WERI-Rb-1 (cell line): ENCODE measurements at places on chromosomes 1 and 21.

GRCh38 chr1:85330711-85331290 is 54.4 kb upstream of the BCL10 start:
- no peak for DNase-seq

GRCh38 chr1:103211073-103211472 is 102.8 kb upstream of the COL11A1 start:
- no peak for DNase-seq

GRCh38 chr1:86389307-86389706 is 6.8 kb downstream of the ODF2L start:
- DNase-seq = no peak

- DNase-seq = no peak
Measured at GRCh38 chr1:32388641-32389040, 5.6 kb downstream of the BSDC1 start.

DNA sequence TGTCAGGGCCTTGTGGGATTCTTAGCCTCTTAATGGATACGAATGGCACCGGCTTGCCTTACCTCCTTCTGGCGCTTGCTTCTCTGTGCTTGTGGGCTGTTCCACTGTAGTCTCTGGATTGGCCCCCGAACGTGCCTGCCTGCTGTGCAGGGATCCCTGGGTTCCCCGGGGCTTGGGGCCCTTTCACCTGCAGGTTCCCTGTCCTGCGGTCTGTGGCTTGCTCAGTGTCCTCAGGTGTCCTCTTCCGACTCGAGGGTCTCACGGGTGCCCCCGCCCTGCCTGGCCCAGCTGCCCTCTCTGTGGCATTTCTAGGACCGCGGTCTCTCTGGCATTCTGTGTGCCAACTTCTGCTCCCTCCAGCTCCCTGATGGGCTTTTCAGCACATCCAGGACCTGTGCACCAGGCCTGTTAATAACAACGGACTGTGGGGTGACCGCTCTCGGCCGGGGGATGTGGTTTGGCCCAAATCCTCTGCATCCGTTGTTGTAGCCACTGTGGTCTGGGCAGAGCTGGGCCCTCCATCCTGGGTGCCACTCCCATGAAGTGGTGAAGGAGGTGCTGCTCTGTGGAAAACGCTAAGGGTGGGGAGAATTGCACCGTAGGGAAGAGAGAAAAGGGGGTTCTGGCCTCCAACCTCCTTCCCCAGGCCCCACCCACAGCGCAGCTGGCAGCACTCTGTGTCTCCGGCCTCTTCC is 12.4 kb downstream of the COL18A1 start:
- no peak for DNase-seq

GRCh38 chr1:203645996-203646395 is 19.4 kb downstream of the ATP2B4 start:
- no peak for DNase-seq

DNA sequence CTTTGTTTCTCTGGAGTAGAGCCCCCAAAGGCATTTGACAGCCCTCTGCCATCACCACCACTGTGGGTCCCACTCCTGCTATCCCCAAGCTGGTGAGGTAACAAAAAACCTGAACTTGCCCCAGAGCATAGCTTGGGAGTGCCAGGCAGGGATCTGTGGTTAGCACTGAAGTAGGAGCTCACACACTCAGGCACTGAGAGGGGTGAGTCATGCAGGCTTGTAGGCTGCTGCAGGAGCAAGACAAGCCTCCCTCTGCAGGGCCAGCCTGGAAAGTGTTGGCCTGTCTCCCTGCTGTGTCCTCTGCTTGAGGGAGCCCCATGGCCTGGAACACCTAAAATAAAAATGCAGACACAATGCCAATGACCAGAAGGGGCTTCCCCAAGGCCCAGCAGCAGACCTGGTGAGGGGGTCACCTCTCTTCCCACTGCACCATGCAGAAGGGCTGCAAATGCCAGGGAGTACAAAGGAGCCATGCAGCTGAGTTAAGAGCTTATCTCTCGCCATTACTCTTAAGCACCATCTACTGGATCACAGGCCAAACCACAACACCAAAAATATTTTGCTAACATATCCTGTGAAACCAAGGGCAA is 108.9 kb upstream of the POGK start:
- no peak for DNase-seq

DNA sequence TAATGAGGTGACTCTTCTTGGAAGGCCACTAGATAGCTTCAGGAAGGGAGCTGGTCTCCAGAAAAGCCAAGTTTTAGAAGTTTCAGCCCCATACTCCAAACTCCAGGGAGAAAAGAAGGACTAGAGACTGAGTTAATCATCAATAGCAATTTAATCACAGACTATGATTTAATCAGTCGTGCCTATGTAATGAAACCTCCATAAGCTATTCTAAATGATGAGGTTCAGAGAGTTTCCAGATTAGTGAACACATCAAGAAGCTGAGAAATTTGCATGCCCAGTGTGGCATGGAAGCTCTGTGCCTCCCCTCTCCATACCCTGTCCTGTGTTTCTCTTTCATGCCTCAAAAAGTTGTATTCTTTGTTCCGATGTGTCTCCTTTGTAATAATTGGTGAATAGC is 49.2 kb upstream of the CCDC190 start:
- DNase-seq = no peak
